CD4-positive, alpha-beta memory T cell (primary cell): ENCODE measurements at places on chromosomes 5 and 9.

GRCh38 chr5:62587737-62588136 is 9.1 kb downstream of the LRRC70 start:
- no peak for DNase-seq

GRCh38 chr5:66413931-66414330 is 182.3 kb upstream of the MAST4 start:
- DNase-seq: no peak

- DNase-seq: no peak
Observed at GRCh38 chr9:84121991-84122523, 141.5 kb downstream of the RMI1 start.

DNA sequence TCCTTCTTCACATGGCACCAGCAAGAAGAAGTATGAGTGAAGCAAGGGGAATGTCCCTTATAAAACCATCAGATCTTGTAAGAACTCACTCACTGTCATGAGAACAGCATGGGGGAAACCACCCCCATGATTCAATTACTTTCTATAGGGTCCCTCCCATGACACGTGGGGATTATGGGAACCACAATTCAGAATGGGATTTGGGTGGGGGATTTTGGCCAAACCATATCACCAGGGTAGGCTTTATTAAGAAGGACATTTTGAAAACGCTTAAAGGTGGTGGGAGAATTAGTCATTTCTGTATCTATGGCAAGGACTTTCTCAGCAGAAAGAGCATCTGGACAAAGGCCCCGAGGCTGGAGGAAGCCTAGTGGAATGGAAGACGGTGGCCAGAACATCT is 100.2 kb upstream of the ADAMTS16 start:
- DNase-seq: no peak

DNA sequence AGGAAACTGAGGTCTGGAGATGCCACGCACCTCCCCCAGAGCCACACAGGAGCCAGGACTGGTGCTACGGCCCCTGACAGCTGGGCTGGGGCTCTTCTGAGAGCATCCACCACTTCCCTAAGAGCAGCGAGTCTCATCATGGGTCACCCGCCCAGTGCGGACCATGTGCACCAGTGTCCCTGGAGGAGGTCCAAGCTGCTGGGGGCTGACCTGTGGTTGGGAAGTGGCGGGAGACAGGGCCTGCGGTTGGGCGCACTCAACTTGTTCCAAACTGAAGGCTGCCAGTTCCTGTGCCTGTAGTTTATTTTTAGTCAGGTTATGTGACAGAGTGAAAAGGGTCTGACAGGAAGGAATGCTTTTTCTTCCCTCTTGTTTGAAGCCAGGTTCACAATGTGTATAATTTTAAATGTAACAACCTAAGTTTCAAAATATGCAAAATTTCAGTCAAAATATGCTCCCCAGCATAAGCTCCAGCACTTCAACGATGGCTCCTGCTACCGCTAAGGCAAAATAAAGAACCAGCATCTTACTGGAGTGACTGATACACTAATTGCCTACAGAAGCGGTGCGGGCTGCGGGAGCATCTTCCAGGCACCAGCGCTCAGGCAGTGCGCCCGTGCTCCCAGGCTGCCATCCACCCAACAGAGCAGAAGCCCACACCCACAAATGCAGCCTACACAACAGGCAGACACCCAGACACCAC is 14.8 kb downstream of the BARHL1 start:
- DNase-seq: no peak

DNA sequence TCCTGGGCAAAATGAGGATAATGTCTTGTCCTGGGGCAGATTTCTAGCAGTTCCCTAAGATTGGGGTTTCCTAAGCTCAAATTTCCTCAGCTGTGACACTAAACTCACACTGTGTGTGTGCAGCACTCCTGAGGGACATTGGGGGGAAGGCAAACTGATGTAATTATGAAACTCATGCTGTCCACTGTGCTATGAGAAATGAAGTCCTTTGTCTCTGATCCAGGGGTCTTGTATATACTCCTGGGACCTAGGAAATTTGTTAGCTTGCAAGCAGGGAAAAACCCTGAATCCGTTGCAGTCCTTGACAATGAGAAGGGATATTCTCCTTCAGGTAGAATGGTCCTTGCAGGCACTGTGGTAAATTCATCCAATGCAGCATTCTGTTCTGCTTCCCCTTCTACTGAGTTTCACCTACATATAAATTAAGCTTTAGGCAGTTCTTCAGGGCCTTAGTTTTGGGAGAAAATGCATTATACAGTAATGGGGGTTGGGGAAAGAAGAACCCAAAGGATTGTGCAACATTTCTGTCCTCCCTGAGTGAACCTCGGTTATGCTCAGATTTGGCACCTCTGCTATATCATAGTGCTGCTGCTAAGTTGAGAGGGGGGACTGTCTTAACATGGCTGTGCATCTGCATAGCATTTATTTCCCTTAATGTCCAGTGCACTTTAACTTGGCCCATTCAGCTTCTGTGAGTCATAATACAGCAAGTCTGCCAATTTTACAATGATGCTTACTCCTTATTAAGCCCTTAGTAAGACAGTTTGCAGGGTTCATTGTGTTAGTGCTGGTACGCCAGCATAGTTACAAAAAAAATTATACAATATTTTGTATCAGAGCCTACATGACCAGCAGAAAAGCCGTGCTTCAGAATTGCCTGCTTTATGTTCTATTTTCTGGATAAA is 80.2 kb downstream of the PJA2 start:
- no peak for DNase-seq

- no peak for DNase-seq
Observed at GRCh38 chr5:6700074-6700684, 13.1 kb upstream of the TENT4A start.

DNA sequence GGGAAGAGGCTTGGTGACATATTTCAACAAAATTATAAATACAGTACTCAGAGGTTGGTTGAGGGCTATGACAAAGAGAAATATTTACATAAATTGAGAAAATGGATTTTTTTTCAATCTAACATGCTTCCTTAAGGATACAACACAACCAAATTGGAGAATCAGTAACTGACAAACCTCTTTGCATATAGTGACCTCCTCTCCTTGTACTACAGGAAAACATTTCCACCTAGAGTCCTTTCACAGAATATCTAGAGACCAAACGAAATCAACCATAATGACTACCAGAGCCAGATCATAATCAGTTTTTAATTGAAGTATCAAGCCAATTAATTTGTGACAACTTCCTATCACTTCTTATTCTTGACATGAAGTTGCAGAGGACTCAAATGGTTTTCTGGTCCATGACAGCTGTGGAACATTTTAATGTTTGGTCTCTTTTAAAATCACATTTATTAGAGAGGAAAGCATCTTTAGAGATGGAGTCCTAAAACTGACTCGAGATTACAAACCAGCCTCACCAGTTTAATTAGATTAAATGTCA is 1636.5 kb upstream of the C9orf72 start:
- no peak for DNase-seq

DNA sequence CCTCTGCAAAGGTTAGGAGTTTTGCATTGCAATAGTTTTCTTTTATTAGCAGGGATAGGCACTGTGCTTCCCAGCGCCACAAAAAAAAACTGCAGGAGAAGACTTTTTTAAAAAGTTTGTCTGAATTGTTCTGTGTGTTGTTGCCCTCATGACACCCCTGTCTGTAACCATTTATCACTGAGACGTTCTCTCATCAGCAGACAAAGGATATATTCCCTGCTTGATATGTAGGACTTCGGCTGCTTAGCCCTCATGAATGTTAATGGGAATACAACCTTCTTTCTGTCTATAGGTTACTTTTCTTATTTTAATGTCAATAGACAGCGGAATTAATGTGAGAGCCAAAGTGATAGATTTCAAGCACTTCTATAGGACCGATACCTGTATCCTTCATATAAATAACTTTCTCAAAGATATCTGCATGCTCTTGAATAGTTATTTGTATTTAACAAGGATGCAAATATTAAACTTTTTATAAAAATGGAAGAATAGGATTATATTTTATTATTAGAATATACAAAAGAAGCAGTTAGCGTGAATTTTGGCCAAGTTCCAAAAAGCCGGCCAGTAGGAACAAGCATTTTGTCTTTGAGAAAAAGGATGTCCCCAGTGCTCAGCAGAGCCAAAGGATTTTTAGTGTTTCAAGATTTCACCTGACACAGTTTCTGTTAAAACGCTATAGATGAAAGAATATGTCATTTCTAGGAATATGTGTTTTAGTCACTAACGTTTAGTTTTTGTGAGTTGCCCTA is 1.5 kb upstream of the LYSMD3 start:
- no peak for DNase-seq

- no peak for DNase-seq
Observed at GRCh38 chr5:107418902-107419301, 251.8 kb downstream of the EFNA5 start.

- no peak for DNase-seq
Observed at GRCh38 chr9:97304586-97304985, 2.9 kb upstream of the CCDC180 start.

DNA sequence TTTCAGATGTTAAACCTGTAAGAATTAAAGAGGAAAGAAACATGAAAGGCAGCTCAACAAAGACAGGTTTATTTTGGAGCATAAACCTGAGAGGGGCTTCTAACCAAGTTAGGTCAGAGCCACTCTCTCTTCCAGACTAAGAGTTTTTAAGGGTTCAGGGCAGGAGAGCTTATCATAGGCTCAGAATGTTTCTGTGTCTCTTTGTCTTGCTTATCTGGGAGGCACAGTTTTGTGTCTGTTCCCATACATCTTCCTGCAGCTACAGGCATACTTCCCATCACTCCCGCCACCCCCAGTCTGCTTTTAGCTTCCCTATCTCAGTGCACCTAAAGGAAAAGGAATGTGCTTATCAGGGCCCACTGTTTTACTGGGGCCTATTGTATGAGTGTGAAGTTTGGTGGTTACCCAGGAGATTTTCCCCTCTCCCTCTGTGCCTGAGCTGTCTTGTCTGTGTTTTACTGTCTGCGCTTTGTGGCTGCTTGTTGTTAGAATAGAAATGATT is 21.9 kb downstream of the CD14 start:
- DNase-seq: no peak

DNA sequence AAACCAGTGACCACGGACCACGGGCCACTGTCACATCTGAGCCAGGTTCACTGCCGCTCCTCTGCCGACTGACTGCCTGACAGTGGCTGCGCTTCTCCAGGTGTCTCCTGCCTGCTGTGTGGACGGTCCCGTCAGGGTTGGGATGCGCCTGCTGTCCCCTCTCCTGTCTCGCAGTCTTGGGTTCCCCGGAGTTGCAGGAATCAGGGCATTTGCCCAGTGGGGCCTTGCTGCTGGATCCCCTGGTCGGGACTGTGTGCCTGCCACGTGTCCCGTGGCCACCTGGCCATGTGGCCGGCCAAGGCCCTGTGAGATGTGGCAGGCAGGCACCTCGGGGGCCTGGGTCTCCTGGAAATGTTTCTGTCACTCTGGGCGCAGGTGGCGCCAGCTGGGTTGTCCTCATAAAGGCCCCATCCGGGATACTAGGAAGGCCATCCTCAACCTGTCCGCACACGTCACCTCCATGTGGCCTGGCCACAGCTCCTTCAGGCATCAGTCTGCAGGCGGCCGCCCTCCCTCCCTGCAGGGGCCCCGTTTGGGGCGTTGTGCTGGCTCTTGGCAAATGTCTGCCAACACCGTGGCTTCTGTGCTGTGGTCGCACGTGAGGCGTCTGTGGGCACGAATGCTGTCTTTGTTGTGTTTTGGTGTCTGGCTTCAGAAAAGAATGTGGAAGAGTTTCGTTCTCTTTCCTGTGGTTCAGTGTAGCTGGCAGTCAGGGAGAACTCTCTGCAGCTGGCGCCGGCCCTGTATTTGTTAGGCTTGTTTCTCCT is 6.4 kb upstream of the TOR4A start:
- no peak for DNase-seq

DNA sequence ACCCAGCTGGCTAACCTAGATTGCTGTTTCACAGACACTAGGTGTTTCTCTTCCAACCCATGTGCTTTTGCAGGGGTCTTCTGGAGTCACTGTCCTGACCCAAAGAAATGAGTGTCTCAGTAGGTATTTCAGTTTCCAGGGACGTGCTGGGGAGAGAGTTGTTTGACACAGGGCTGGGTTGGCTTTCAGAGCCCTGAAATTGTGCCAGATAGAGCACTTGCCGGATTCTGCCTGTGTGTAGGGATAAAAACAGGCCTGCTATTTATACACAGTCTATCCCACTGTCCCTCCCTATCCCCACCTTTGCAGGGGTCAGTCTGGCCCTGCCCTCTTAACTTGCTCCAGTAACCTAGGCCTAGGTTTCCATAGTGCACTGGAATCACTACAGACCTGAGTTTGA is 957 bp upstream of the HBEGF start:
- no peak for DNase-seq

- DNase-seq: peak; percentile 76
Observed at GRCh38 chr9:112751056-112751795, 666 bp downstream of the SNX30 start.

GRCh38 chr5:20559845-20560244 is 571.8 kb upstream of the CDH18 start:
- DNase-seq: no peak

GRCh38 chr5:37604290-37604689 is 225.2 kb downstream of the WDR70 start:
- DNase-seq: no peak

DNA sequence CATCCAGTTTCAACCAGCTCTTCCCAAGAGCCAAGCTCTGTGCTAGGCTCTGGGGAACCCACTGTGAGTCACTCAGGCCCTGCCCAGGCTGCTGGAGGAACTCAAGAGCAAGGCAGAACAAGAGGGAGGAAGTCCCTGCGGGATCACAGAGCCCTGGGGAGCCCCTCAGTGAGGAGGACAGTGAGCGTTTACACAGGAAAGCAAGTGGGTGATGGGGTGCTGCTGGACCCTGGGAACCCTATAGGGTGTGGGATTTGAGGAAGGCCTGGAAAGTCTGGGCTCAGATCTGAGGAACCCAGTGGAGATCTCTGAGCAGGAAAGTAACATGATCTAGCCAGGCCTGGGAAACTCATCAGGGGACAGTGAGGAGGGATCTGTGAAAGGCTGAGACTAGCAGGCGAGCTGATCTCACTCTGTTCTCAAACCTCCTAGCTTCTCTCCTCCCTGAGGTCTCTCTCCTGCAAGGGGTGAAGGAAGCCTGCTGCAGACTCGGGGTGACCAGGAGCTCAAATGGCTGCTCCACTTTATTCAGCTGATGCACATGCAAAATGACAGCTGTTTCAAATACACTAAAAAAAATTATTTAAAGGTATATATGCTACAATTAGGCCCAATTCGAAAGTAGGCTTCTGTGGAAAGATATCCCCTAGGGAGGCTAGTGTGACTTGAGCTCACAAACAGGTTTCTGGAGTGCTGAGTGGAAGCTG is 70.0 kb downstream of the SHB start:
- no peak for DNase-seq

DNA sequence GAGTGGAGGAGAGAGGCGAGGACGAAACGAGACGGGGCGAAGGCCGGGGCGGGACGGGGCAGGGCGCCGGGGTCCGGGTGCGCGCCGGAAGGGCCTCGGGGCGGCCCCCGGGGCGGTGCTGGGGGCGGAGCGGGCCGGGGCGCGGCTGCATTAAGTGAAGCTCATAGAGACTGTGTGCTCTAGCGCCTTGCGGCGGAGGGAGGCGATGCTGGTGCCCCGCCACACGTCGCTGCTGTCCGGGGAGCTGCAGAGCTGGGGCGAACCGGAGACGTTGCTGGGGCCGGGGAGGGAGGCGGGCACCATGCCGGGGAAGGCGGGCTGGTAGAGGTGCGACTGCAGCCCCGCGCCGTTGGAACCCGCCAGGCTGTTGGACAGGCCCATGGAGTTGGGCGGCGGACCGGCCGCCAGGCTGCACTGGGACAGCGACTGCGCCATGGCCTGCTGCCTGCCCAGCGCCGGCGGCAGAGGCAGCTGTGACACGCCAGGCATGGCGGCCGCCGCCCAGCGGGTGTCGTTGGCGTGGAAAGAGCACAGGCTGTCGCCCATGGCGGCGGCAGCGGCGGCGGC is 8.3 kb downstream of the OTP start:
- DNase-seq: peak; percentile 40

GRCh38 chr9:124502711-124503702 is 4.2 kb downstream of the NR5A1 start:
- DNase-seq: no peak

- DNase-seq: no peak
Observed at GRCh38 chr5:80632700-80633099, 21.8 kb upstream of the MSH3 start.
